ENCODE measurements at places on chromosomes 2 and 18.

- no peak for DNase-seq
Observed at GRCh38 chr18:44627280-44627679, 53.4 kb upstream of the SETBP1 start.

GRCh38 chr2:25170888-25171287 is 2.5 kb upstream of the POMC start:
- no peak for DNase-seq

DNA sequence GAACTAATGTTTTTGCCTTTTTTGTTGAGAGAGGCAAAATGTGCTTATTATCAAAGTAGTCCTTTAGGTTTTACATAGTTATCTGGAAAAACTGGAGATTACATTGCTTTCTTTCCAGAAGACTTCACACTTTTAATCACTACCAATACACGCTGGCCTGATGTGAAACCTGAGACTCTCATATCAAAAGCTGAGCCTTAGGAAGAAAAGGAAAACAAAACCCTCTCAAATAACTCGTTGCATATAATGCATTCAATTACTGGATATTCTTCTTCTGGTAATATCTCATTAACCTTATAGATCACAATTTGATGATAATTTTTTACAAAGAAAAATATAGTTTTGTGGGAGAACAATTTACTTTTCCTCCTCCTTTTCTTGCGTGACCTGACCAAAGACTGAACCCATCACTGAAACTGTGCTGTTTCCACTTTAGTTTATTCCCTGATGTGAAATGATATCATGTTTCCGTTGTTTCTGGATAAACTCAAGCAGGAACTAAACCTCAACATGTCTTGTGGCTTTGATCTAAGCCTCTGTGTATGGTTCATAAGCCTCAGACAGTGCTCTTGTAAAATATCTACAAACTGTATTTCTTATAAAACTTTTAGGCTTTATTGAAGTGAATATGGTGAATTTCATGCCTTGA is 332.4 kb downstream of the GULP1 start:
- DNase-seq = no peak

GRCh38 chr2:105236060-105236424 is 5.5 kb upstream of the GPR45 start:
- DNase-seq = no peak

GRCh38 chr2:236675051-236675450 is 105.4 kb downstream of the ACKR3 start:
- no peak for DNase-seq

GRCh38 chr2:43047187-43047780 is 179.1 kb downstream of the ZFP36L2 start:
- DNase-seq = no peak

GRCh38 chr2:47499621-47500309 is 96.8 kb downstream of the MSH2 start:
- no peak for DNase-seq

GRCh38 chr18:26434887-26435286 is 113.5 kb downstream of the KCTD1 start:
- DNase-seq = no peak

Data from activated naive CD4-positive, alpha-beta T cell (primary cell).